Purkinje cell (primary cell): ENCODE measurements at places on chromosomes 4 and X. TPM values are rescaled to one million over a fixed set of nuclear protein-coding genes. Genes with fewer than 3 reads are reported as not detected.

Gene DNAAF6
- polyA plus RNA-seq, result not detected in 2 replicates

Gene EREG
- polyA plus RNA-seq, result not detected in 2 replicates

Gene OCIAD2
- 211 and 215 TPM in 2 replicates for polyA plus RNA-seq

Gene CENPVL1
- polyA plus RNA-seq, result 0.35 and 0.92 TPM in 2 replicates

Gene SCOC
- 681 and 739 TPM in 2 replicates for polyA plus RNA-seq

Gene EVC
- polyA plus RNA-seq, result 0.16 TPM in 1 of 2 replicates, not detected in the other

Gene RAB40AL
- not detected in 2 replicates for polyA plus RNA-seq

Gene GUCY1A1
- 6.4 TPM in 1 of 2 replicates, not detected in the other for polyA plus RNA-seq

Gene CXorf65
- not detected in 2 replicates for polyA plus RNA-seq

Gene GAGE12J
- polyA plus RNA-seq, result not detected in 2 replicates

Gene CENPE
- polyA plus RNA-seq, result 0.56 and 1.3 TPM in 2 replicates

Gene UGT2B17
- polyA plus RNA-seq, result not detected in 2 replicates

Gene HSFX4
- polyA plus RNA-seq, result 2.0 TPM in 1 of 2 replicates, not detected in the other

Gene LGI2
- 0.54 and 0.90 TPM in 2 replicates for polyA plus RNA-seq

Gene CYSLTR1
- 0.08 and 1.1 TPM in 2 replicates for polyA plus RNA-seq

Gene FAM53A
- not detected in 2 replicates for polyA plus RNA-seq

Gene PPP1R3F
- 11.7 and 13.1 TPM in 2 replicates for polyA plus RNA-seq

Gene C4orf51
- polyA plus RNA-seq, result not detected in 2 replicates

Gene XK
- 8.1 and 9.0 TPM in 2 replicates for polyA plus RNA-seq

Gene MXRA5
- not detected in 2 replicates for polyA plus RNA-seq

Gene GAGE12F
- not detected in 2 replicates for polyA plus RNA-seq

Gene COX7B2
- polyA plus RNA-seq, result not detected in 2 replicates

Gene PDZD4
- polyA plus RNA-seq, result 0.43 and 2.1 TPM in 2 replicates

Gene COL4A6
- polyA plus RNA-seq, result 0.26 TPM in 1 of 2 replicates, not detected in the other

Gene AADAT
- polyA plus RNA-seq, result 0.22 and 2.5 TPM in 2 replicates

Gene C4orf36
- polyA plus RNA-seq, result not detected in 2 replicates

Gene ODAM
- polyA plus RNA-seq, result not detected in 2 replicates
